Cortex of kidney (tissue), 1 donor: ENCODE measurements at places on chromosomes 12 and 14.

- no peak for DNase-seq
Observed at GRCh38 chr12:124097701-124098100, 124.7 kb downstream of the ZNF664 start.

- no peak for DNase-seq
Observed at GRCh38 chr12:52413782-52414345, 7.7 kb upstream of the KRT82 start.

DNA sequence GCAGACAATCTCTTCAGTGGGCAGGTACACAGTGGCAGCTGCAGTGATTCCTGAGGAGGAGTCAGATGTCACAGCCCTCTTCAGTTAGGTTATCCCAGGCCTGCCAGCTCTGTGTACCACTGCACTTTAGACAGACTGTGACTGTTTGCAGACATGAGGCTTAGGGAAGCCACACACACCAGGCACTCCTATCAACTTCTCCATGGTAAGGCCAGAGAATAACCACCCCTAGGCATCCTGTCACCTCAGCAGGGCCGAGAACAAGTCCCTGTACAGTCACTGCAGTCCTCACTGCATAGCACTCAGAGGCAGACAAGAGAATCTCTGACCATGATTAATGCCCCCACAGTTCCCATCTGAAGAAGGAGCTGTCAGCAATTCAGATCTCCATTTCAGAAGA is 296.5 kb downstream of the GALC start:
- no peak for DNase-seq

- DNase-seq: no peak
Observed at GRCh38 chr12:94731733-94732360, 81.5 kb upstream of the TMCC3 start.

GRCh38 chr14:51597261-51598001 is 54.3 kb upstream of the FRMD6 start:
- no peak for DNase-seq

DNA sequence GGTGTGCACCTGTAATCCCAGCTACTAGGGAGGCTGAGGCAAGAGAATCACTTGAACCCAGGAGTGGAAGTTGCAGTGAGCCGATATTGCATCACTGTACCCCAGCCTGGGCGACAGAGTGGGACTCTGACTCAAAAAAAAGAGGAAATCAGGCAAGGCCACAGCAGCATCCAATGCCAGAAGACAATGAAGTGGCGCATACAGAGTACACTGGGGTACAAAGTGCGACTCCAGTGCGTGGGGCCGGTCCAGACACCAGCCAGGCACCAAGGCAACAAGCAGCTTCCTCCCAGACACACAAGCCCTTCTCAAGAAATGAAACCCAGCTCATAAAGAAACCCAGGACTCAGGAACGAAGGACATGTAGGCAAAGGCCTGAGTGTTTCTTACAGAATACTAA is 28.2 kb downstream of the TTC7B start:
- DNase-seq: no peak

DNA sequence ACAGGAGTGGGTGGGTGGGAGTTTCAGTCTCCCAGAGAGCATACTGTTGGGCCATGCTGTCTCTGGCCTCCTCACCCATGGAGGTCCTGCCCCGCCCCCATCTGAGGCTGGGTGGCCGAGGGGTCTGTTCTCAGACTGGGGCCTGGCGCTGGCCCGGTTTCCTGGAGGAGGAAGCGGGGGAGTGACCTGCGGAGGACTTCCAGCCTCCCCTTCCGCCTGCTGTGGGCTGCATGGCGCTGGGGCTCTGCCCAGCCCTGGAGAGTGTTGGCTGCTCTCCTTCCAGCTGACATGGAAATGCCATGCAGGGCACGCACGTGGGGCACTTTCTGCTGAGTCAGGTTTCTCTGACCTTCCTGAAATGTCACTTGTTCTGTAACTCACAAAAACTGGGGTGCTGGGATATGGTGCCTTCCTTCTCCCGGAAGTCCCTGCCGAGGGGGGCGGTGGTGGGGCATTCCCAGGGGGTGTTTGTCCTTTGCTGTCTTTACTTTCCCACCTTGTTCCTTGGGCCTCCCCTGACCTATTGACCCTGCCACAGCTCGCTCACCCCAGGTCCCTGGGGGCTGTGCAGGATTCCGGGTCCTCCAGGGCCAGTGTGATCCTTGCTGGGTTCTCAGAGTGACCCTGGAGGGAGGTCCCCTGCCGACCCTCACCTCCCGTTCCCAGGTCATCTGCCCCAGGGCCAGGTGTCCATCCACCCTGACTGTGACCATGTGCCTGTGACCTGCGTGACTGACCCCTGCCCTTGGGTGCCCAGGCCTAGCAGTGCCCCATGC is 23.6 kb downstream of the PACS2 start:
- no peak for DNase-seq

GRCh38 chr14:71398450-71398849 is 491.2 kb downstream of the PCNX1 start:
- DNase-seq: no peak

- DNase-seq: no peak
Observed at GRCh38 chr12:34591966-34592365, 569.7 kb downstream of the ALG10 start.

- no peak for DNase-seq
Observed at GRCh38 chr12:569091-569676, 94.1 kb downstream of the NINJ2 start.

- no peak for DNase-seq
Observed at GRCh38 chr12:42187799-42188198, 43.1 kb upstream of the GXYLT1 start.

DNA sequence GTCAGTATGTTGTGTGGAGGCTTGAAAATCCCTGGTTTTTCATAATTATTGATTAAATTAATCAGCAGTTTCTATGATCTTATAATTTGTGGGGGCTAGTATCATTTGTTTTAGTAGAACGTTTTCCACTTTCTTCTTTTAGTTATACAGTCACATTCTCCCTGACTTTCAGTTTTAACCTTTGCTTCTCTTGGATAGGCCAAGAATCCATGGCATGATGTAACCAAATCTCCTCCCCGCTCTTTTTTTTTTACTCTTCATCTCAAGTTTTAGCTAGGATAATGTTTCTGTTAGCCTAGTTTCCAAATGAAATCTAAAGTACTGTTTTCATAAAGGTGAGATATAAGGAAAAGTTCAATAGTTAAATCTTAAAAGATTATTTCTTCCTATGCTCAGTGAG is 106.5 kb downstream of the TMEM117 start:
- no peak for DNase-seq
